ENCODE measurements at places on chromosomes 16 and 17. TPM values are rescaled to one million over a fixed set of nuclear protein-coding genes. Genes with fewer than 3 reads are reported as not detected.
A peak's percentile ranks its signal among the peaks of the same experiment; 100 is the strongest.

- DNase-seq, result no peak
Measured at GRCh38 chr17:14070344-14070984, 1.2 kb downstream of the COX10 start.

GRCh38 chr16:84153660-84154214, 8.6 kb downstream of the DNAAF1 start:
- DNase-seq, result no peak

DNA sequence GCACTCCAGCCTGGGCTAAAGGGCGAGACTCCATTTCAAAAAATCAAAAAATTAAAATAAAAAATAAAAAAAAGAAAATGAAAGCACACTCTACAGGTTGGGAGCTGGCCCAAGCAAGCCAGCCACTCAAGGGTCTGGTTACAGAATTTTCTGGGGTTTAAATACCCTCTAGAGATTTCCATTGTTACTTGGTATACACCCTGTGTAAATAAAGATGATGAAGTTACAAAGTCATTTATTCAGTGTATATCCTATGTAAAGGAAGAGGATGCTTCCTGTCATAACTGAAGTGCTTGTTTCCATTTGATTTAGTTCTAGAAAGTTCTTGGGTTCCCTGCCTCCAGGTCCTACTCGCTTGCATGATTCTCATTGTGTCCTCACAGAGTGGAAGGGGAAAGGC, 79.9 kb upstream of the C17orf78 start:
- no peak for DNase-seq

- DNase-seq, result no peak
Measured at GRCh38 chr17:76797241-76797840, 59.4 kb downstream of the MFSD11 start.

Gene TEKT5
- 1.4 TPM for total RNA-seq

Gene TNFSF12
- 13.3 TPM for total RNA-seq

DNA sequence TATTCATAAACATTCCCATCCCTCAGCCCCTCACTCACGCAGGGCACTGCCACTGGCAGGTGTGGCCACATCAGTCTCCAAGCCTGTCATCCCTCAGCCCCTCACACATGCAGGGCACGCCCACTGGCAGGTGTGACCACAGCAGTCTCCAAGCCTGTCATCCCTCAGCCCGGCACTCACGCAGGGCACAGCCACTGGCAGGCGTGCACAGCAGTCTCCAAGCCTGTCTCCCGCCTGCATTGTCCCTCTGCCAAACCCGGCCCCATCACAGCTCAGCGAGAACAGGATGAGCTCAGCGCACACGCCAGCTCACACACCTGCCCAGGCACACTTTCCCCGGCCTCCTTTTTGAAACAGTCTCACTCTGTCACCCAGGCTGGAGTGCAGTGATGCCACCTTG, 11.4 kb upstream of the KREMEN2 start:
- no peak for DNase-seq

DNA sequence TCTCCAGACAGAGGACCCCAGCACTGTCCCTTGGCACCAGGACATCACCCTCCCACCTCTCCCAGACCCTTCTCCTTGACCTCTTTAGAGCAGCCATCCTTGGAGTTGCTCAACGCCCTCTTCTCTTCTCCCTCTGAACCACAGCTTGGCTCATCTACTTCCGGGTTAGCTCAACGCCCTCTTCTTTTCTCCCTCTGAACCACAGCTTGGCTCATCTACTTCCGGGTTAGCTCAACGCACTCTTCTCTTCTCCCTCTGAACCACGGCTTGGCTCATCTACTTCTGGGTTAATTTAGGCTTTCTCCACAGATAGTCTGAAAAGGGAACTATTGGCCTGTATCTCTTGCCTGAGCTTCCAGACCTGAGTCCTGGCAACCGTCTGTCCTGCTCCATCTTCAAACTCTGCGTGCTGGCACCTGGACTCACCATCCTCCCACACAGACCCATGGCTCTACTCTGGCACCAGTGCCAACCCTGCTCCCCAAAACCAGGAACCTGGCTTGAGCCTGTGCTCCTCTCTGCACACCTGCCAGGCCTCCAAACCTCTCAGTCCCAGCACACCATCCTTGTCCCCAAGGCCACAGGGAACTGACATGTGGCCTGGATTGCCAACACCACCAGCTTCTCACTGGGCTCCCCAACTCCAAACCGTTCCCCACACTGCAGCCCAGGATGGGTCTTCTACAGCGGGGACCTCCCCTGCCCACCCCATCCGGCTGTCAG, 25.3 kb upstream of the FAAP100 start:
- DNase-seq, result peak; percentile 47

Gene ELMO3
- 1.2 TPM for total RNA-seq

Gene NF1
- 29.9 TPM for total RNA-seq

- DNase-seq, result no peak
Measured at GRCh38 chr17:78249818-78250806, 18.7 kb downstream of the TMEM235 start.

Gene CASKIN1
- not detected for total RNA-seq

DNA sequence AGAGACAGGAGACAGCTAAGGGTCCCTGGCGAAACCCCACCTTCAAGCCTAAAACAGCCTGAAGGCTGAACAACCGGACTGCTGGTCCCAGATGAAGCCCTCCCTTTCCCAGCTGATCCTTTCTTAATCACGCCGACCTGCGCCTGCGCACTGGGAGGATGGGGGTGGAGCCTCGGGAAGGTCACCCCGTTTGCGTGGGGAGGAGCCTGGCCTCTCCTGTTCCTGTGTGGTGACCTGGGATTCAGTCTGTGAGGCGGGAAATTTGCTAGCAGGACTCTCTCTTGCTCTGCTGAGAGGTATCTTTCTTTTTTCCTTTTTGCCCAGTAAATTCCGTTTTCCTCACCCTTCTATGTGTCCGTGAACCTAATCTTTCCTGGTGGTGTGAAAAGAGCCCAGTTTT, 9.6 kb downstream of the FAM20A start:
- peak; percentile 22 for DNase-seq

Gene TP53TG3C
- total RNA-seq, result not detected

- no peak for DNase-seq
Measured at GRCh38 chr17:76635659-76636360, 7.7 kb downstream of the ST6GALNAC1 start.

DNA sequence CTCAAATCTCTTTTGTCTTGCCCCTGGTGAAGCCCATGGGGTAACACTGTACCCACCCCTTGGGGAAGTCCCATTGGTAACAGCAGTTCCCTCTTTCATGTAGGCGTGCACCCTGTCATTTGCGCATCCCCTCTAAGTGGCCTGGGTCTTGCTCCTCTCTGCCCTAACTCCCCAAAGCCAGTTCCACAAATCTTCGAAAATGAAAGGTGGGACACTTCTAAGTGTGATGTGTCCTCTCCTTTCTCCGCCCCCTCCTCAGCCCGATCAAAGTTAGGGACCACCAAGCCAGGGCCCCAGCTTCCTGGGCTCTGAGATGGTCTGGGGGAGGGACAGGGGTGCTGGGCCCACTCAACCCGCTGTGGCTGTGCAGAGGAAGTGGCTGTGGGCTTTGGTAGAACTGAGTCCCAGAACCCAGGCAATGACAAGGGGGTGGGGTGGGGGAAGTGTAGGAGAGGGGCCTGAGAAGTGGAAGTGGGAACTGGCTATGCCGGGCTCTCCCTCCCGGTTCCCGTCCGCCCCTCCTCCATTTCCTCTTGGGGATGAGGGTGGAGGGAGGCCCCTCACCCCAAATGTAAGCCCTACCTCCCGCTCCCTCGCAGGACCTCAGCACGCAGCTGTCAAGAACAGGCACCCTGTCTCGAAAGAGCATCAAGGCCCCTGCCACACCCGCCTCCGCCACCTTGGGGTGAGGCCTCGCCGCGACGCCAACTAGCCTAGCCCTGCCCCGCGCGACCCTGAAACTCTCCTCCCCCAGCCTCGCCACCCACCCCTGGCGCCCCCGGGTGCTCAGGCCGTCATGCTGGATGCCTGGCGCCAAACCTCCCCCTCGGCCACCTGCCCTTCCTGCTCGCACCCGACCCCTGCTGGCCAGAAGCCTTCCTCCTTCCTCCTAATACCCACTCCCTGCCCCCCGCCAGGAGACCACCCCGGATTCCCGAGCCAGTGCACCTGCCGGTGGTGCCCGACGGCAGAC, 8.7 kb downstream of the ABI3 start:
- no peak for DNase-seq

GRCh38 chr17:602436-602835, 112.2 kb downstream of the VPS53 start:
- DNase-seq, result no peak

Gene CDRT15L2
- not detected for total RNA-seq

GRCh38 chr16:57775661-57776469, 26.4 kb downstream of the KIFC3 start:
- no peak for DNase-seq

Gene GJD3
- total RNA-seq, result not detected

Gene QPRT
- 4.0 TPM for total RNA-seq

GRCh38 chr16:89641458-89642119, 15.9 kb downstream of the CHMP1A start:
- no peak for DNase-seq

Gene CD300A
- not detected for total RNA-seq

GRCh38 chr16:77784441-77785372, 3.7 kb upstream of the VAT1L start:
- no peak for DNase-seq

DNA sequence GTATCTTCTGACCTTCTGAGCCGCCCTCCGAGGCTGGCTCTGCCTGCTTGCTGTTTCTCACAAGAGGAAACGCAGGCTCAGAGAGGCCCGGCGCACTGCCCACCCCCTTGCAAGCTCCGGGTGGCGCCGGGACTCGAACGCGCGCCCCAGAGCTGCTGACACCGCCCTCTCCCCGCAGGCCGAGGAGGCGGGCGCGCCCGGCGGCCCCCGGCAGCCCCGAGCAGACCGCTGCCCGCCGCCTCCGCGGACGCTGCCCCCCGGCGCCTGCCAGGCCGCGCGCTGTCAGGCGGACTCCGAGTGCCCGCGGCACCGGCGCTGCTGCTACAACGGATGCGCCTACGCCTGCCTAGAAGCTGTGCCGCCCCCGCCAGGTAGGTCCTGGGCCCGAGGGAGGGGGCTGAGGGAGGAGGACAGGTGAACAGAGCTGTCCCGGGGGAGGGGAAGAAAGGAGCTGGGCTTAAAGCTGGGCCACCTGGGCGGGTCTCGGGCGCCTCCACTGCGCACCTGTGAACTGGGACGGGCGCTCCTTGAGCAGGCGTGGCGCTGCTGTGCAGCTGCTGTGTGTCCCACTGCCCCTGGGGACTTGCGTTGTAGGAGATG, 18.2 kb downstream of the WFDC1 start:
- no peak for DNase-seq

Gene SLC35G6
- not detected for total RNA-seq

DNA sequence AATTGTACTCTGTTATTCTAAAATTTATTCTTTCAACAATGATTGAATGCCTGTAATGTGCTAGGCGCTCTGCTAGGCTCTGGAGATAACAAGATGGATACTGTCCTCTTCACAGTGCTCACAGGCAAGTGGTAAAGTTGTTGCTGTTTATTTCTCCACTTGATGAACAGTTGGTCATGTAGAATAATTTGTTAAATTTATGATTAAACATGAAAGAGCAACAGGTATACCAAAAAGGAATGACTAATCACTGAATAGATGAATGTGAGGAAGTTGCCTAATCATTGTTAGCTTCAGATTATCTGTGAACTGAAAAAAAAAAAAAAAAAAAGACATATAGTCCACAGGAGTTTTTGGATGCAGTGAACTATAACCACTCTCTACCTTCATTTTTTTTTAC, 62.3 kb downstream of the NFATC3 start:
- no peak for DNase-seq

Gene KRTAP9-2
- not detected for total RNA-seq

- peak; percentile 39 for DNase-seq
Measured at GRCh38 chr17:40791787-40792436, 7.8 kb downstream of the KRT28 start.

GRCh38 chr17:50841277-50841948, 6.0 kb downstream of the WFIKKN2 start:
- no peak for DNase-seq

DNA sequence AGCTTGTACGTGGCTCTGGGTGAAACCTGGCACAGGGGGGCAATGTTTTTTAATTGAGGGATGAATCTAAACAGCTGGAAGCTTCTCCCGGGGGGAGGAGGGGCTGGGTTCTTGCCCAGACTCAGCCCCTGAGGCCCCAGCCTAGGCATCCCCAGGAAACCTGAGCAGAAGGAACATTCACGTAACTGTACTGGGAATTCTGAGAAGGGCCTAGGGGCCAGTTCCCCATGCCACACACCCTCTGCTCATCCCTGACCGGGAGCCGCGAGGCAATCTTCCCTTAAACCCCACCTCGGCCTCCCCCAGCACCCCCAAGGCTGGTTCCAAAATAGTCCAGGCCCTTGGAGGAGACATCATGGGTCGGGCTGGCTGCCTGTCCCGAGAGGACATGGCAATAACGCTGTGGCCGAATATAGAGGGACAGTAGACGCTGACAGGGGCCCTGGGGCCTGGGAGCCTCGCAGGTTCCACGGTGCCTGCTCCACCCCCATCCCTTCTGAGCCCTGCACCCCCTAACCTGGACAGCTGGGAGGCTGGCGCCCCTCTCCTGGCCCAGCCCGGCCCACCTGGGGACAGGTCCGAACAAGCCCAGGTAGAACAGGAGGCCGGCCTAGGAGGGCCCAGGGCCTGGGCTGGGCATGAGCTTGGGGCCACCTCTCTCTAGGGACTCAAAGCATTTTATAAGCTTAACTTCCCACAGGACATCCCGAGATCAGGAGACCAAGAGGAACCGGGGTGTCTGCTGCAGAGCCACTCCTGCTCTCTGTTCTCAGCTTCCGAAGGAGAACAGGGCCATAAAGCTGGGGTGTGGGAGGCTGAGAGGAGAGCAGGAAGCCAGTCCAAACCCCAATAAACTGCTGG, 83.2 kb upstream of the TOB1 start:
- DNase-seq, result no peak

DNA sequence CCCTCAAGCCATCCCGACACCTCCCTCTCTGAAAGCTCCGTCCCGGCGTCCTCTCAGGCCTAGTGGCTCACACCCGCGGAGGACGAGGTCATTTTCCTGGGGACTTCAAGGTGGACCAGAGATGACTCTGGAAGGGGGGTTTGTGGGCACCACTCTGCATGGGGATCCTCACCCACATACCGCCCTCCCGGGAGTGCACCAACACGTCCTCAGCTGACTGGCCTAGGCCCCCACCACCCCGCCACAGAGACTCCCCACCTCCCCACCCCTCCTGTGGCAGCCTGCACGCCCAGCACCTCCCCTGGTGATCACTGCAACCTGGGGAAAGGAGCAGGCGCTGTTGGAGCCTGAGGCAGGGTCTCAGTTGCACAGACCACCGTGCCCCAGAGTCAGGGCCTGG, 2.4 kb upstream of the SOX8 start:
- DNase-seq, result no peak

DNA sequence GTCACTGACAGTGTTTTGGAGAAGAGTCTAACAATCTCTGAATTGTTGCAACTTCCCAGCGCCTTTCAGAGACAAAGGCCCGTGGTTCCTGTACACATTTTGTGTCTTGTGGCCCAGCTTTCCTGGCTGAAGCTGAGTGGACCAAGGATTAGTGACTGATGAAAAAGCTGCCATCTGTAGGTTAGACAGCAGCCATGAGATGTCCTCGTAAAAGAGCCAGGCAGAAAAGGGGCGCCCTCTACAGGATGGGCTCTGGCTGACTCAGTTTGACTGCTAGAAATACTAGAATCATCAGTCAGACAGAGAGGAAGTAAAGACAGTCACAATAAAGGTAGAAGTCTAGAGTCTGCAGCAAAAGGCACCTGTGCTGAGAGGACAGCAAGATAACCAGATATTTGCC, 26.5 kb upstream of the NF1 start:
- peak; percentile 62 for DNase-seq

GRCh38 chr17:21551081-21551881, 141.0 kb upstream of the KCNJ18 start:
- DNase-seq, result peak; percentile 71

- no peak for DNase-seq
Measured at GRCh38 chr17:2562162-2562858, 31.1 kb upstream of the PAFAH1B1 start.
